ENCODE measurements at places on chromosomes 6 and 20. TPM values are rescaled to one million over a fixed set of nuclear protein-coding genes. Genes with fewer than 3 reads are reported as not detected.

The ATP9A gene
- 16.1 TPM for total RNA-seq

The GRM1 gene
- not detected for total RNA-seq

The SOX18 gene
- 0.84 TPM for total RNA-seq

The TNFRSF21 gene
- total RNA-seq: 3.8 TPM

The TMEM217 gene
- total RNA-seq: 6.1 TPM
